ENCODE measurements at places on chromosomes 3 and 15.
A peak's percentile ranks its signal among the peaks of the same experiment; 100 is the strongest.

- DNase-seq = no peak
Measured at GRCh38 chr3:32180141-32180784, 58.2 kb upstream of the CMTM8 start.

DNA sequence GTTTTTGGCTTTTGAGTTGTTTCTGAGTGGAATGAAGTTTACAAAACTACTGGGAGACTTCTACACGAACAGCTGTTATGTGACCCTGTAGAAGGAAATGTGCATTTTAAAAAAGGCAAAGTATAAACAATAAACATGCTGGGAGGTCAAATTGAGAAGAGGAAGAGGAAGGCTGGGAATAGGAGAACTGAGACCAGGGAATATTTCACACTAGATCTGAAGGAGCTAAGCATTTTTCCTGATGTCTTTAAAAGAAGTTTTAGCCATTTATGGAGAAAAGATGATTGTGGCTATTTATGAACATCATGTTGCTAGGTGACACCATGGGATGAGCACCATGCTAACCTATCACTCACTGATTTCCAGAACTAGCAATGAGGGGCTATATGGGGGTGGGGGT, 76.3 kb upstream of the FAM98B start:
- DNase-seq = peak; percentile 69

DNA sequence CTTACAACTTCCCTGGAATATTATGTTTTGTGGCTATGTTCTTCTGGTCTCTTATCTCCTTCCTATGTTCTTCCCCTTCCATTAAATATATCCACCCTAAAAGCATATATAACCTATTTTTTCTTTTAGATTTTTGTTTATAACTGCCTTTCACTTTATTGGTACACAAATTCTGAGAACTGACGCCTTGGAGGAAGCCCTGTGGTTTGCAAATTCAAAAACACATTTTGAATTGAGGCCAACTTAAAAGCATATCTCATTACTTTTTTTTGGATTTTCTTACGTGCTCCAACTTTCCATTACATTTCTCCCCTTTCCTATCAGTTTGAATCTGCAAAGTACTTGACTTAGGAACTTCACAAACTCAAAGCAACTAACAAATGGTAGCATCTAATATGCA, 15.3 kb upstream of the COLQ start:
- no peak for DNase-seq

DNA sequence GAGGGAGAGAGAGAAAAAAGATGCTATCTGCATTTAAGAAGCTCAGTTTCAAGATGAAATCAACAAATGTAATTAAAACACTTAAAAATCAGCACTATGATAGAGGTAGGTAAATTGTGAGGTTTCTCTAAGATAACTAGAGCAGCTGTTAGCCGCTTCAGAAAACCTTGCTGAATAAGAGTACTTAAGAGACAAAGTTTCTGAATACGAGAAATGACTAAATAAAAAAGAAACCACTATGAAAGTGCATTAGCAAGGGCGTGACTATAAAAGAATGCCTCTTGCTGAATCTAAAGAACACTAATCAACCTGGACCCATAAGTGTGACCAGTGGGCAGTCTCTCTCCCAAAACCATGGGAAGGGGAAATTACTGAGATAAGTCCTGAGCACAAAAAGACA, 41.8 kb downstream of the IQCB1 start:
- no peak for DNase-seq

- no peak for DNase-seq
Measured at GRCh38 chr3:58779934-58780333, 113.4 kb upstream of the FAM3D start.

- no peak for DNase-seq
Measured at GRCh38 chr3:52809662-52810377, 15.2 kb downstream of the ITIH3 start.

GRCh38 chr3:89180334-89180733, 72.9 kb downstream of the EPHA3 start:
- DNase-seq = no peak
